ENCODE measurements at places on chromosomes 16 and 17. TPM values are rescaled to one million over a fixed set of nuclear protein-coding genes. Genes with fewer than 3 reads are reported as not detected.

HCRT gene
- total RNA-seq: not detected

DNA sequence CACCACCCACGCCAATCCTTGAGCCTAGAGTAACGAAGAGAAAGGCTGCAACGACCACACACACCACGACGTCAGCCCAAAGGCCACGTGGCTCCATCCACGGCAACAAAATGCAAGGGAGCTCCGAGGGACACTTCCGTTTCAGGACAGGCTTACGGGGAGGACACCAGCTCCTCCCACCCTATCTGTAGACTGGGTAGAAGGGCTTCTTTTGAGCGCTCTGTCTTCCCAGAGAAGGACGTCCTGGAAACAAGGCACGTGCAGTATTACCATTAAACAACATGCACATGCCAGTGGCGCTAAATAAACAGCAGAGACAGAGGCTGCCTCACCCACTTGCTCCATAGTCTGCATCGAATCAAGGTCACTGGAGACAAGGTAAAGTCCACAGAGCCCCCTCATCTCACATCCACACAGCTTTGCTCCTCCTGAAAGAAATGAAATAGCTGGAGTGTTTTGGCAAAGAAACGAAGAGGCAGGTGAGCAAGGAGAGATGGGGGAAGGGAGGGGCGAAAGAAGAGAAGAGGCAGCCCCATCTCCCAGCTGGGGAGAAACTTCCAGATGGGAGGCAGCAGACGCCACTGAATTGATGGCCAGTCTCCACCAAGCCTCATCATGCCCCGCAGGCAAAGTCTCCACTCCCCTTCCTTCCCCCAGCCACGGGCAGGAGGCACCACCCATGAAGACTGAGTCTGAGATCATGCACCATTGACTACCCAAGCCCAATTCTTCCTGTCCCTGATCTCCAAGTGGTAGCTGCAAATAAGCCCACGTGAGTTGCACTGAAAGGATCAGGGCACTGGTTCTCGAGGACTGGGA is 24.0 kb downstream of the ZFHX3 start:
- DNase-seq: no peak
- no peaks in the 10 kb centered on the region for H3K36me3 ChIP-seq
- H3K27ac ChIP-seq: no peak overlapping the region

DNA sequence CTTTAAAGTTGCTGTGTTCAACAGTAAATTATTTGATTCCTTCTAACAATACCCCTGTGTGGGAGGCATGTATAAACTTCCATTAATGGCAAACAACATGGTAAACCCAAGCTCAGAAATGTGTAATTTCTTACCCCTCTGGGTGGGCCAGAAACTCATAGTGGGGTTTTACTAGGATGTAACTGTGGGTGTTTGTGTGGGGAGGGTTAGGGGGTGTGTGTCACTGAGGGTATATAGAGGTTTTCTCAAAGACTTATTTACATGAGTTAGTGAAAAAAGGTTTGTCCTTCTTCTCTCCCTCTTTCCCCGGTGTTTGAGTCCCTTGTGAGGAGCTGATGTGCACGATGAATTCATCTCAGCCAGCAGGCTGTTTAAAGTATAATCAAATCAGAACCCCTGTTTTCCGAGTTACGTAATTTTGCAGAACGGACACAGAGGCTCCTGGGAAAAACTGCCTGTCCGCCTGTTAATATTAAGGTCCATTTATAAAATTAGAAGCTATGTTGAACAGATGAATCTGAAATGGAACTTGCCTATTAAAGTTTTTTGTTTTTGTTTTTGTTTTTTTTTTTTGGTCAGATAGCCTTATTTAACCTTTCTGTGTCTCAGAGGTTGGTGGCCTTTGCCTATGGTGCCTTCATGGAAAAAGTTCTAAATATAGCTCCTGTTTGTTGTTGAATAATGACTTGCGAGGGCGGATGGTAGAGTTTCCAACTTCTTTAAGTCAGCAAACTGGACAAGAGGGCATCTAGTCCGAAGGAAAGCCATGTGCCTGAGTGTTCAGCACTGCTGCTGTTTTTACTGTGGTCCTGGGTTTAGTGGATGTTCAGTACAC is 73.3 kb downstream of the MSI2 start:
- H3K4me1 ChIP-seq: peaks cover 40% of the 10 kb centered on the region
- no peak overlapping the region for H3K4me3 ChIP-seq
- peak overlapping the region; percentile 77 for H3K27ac ChIP-seq
- H3K36me3 ChIP-seq: no peaks in the 10 kb centered on the region
- no peaks in the 10 kb centered on the region for H3K27me3 ChIP-seq
- no peak for DNase-seq

DNA sequence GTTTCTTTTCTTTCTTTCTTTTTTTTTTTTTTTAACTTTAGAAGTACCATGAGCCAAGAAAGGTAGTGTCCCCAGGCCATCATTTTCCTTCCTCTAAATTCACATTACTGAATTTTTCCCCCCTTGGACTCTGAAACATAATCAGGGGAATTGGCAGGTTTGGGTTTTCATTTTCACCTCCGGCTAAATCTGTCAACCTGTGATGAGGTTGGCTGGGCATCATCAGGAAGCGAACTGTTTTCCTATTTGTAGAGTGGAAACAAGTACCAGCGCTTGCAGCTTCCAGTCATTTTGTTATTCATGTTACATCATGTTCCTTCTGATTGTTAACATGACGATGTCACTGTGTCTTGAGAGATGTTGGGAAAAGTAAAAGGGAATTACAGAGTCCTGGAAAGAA is 641.9 kb upstream of the RBFOX1 start:
- no peak for DNase-seq
- H3K27me3 ChIP-seq: no peaks in the 10 kb centered on the region
- H3K4me1 ChIP-seq: no peaks in the 10 kb centered on the region

DNA sequence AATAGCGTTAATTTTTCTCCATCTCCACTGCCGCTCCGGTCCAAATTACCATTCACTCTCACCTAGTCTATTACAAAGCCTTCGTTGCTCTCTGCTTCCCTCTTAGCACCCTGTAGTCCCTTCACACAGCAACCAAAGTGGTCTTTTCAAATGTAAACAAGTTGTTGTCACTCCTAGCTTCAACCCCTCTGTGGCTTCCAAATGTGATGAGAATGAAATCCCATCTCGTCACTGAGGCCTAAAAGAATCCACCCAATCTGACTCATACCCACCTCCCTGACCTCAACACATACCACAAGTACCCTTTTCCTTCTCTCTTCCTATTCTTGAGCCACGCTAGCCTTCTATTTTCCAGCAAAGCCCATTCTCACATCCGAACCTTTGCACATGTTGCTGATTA is 2.2 kb upstream of the PELP1 start:
- no peak overlapping the region for H3K27ac ChIP-seq
- no peak overlapping the region for H3K4me3 ChIP-seq
- no peak for DNase-seq
- no peaks in the 10 kb centered on the region for H3K27me3 ChIP-seq
- H3K36me3 ChIP-seq: no peaks in the 10 kb centered on the region
- H3K4me1 ChIP-seq: peaks cover 14% of the 10 kb centered on the region

GRCh38 chr16:70252355-70252988 is 732 bp upstream of the EXOSC6 start:
- H3K27ac ChIP-seq: no peak overlapping the region
- no peak for DNase-seq
- no peak overlapping the region for H3K4me3 ChIP-seq
- H3K36me3 ChIP-seq: peaks cover 32% of the 10 kb centered on the region
